ENCODE measurements at places on chromosomes 7 and 10. TPM values are rescaled to one million over a fixed set of nuclear protein-coding genes. Genes with fewer than 3 reads are reported as not detected.

- no peak for DNase-seq
These were observed 4.5 kb downstream of the STMP1 start for GRCh38 chr7:135666846-135667245.

GRCh38 chr10:50437248-50437647 is 185.9 kb upstream of the ASAH2 start:
- no peak for DNase-seq

DNA sequence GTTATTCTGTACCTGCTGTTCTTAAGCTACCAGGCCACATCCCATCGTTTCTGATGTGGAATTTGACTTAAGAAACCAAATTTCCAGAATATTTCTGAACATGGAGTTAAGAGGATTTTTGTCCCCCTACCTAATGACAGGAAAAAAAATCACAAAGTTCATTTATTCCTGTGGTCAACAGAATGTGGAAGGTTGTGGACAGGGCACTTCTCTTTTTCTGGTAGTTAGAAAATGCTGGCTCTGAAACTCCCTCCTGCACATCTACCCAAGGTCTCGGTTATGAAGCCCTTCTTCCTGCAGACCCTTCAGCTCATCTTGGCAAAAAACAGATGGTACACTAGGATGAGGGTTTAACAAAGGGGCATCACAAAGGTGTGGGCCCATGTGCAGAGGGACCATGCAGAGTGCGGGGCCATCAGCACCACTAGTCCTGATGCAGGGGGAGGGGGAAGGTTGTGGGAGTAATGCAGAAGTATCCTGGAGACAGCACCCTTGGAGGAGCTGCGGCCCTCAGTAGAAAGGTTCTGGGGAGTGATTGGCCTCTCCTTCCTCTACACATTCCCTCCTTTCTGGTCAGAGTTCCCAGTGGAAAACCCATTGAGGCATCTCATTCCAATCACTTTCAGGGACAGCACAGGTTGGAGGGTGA is 9.8 kb downstream of the ALOX5 start:
- no peak for DNase-seq

Gene SP8
- total RNA-seq: 63.6 TPM

Gene CYP3A4
- 0.33 TPM for total RNA-seq
